Left cardiac atrium (tissue), 4 donors: ENCODE measurements at places on chromosomes 1 and 21. TPM values are rescaled to one million over a fixed set of nuclear protein-coding genes. Genes with fewer than 3 reads are reported as not detected.

GRCh38 chr1:159184201-159184600 lies 12.8 kb downstream of the CADM3 start:
- DNase-seq = no peak

DNA sequence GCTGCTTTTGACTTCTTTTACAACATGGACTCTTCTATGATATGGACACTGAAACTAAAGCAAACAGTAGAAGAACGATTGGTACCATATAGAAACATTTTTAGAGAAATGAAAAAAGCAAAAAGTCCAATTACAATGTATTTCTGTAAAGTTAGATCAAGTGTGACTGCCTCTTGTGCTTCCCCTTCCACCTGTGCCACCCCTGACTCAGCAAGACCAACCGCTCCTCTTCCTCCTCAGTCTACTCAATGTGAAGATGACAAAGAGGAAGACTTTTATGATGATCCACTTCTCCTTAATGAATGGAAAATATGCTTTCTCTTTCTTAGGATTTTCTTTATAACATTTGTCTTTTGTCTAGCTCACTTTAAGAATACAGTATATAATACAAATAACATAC lies 66.9 kb downstream of the PHTF1 start:
- no peak for DNase-seq

DNA sequence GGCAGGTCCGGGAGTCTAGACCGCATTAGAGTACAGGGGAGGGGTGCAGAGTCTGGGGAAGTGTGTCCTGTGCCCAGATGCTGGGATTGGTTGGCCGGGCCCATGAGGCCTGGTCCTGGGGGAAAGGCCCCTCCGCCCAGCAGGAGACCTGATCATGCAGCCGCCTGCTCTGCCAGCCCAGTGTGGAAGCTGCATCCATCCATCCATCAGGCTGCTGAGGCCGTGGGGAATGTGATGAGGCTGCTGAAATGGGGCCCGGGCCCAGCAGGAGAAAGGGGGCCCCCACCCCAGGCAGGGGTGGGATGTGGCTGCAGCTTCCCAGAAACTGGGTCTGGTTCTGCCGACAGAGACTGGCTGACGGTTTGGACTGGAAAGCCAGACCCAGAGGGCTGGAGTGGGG lies 37.2 kb downstream of the EPHA2 start:
- no peak for DNase-seq

DNA sequence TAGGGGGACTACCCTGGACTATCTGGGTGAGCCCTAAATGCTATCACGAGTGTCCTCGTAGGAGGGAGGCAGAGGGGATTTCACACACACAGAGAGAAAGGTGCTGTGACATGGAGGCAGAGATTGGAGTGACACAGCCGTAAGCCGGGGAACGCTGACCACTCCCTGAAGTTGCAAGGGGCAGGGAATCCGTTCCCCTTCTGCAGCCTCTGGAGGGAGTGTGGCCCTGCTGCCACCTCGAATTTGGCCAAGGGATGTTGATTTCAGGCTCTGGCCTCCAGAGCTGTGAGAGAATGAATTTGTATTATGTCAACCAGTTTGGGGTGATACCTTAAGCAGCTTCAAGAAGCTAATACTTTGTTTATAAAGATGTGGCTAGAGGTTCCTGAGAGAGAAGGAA lies 137.7 kb downstream of the ACTL8 start:
- DNase-seq = no peak

DNA sequence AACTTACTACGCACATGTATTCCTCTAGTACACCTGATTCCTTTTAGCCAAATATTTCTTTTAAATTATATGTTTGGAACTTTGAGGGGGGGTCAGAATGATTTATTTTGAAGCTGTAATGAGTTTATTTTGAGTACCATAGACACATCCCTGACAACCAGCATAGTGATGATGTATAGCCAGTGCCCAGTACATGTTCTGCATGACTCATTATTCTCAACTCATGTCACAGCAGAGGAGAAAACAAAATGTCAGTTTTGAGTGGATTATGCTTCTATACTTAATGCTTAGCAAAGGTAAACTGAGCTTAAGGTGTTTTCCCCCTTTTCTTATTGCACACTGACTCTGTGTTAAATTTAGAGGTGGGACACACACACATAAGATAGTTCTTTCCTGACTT lies 22.4 kb upstream of the LEPR start:
- no peak for DNase-seq

GRCh38 chr1:38037221-38037939 lies 9.2 kb downstream of the POU3F1 start:
- no peak for DNase-seq

Gene CYP4A11
- total RNA-seq = not detected

GRCh38 chr21:25809013-25809412 lies 74.2 kb downstream of the GABPA start:
- DNase-seq = no peak

DNA sequence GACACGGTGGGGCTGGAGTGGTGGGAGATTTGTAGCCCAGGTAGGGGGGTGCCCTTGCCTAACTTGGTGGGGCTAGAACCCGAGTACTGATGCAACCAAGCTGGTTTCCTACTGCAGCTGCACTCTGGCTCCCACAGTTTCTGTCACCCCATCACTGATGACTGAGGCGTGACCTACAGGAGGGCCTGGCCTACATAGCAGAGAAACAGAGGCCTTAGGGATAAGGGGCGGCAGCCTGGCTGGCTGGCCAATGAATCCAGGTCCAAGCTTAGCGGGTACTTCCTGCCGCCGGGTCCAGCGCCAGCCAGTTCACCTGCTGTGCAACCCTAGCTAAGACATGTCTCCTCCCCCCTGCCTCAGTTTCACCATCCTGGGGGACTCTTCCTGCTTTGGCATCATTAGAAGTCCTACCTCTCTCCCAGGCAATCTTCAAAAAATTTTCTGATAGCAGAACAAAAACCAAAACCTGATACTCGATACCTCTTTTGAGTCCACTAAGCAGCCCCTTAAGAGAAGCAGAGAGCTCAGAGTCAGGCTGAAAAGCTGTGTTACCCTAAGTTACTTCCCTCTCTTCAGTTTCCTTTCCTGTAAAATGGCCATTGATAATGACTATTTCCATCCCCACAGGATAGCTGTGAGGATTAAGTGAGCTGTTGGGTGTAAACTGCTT lies 27.3 kb upstream of the RNF19B start:
- DNase-seq = no peak

Gene RHOU
- total RNA-seq = 12.9 TPM

DNA sequence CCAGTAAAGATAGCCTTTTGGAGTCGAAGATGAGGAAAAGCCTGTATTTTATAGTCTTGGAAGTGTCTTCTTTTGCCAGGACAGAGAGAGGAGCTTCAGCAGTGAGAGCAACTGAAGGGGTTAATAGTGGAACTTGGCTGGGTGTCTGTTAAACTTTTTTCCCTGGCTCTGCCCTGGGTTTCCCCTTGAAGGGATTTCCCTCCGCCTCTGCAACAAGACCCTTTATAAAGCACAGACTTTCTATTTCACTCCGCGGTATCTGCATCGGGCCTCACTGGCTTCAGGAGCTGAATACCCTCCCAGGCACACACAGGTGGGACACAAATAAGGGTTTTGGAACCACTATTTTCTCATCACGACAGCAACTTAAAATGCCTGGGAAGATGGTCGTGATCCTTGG lies at the start of gene VCAM1:
TSS of gene VCAM1 (plus strand) at position 253 of the 400 bp plus-strand sequence. CDS start at position 372, 119 bp downstream.
- peak; percentile 27 for DNase-seq

DNA sequence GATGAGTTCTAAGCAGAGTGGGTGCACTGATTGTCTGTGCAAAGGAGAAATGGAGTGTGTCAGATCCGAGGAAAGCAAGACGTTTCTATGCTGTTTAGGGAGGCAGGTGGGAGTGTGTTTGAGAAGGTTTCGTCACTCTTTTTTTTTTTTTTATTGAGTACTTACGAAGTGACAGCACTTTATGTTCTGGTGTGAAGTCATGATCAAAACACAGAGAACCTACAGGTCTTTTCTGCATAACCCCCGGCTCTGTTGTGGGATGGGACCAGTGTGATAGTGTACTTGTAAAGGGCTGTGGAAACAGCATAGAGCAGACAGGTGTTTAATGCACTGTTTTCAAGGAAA lies 26.7 kb downstream of the MIA3 start:
- DNase-seq = no peak

GRCh38 chr1:26723013-26723991 lies 27.5 kb downstream of the ARID1A start:
- DNase-seq = peak; percentile 92

- DNase-seq = no peak
These were observed 36.8 kb downstream of the CASZ1 start for GRCh38 chr1:10759413-10760200.

Gene GOLT1A
- total RNA-seq = not detected

Gene FCRL2
- not detected for total RNA-seq

GRCh38 chr1:37764414-37764825 lies 500 bp downstream of the EPHA10 start:
- DNase-seq = peak; percentile 32

DNA sequence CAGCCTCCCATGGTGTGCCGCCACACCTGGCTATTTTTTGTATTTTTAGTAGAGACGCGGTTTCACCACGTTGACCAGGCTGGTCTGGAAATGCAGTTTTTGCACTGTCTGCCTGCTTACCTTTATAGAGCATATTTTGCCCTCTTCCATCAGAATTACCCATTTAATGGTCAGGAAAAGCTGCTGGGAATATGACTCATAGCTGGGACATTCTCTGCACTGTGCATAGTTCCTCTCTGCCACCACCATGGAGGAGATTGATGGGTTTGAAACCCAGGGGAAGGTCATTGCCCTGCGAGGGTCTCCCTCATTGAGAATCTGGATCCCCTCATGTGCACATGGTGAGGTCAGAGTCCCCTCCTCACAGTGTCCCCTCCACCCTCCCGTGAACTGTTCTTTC lies 32.1 kb downstream of the MX1 start:
- DNase-seq = no peak

DNA sequence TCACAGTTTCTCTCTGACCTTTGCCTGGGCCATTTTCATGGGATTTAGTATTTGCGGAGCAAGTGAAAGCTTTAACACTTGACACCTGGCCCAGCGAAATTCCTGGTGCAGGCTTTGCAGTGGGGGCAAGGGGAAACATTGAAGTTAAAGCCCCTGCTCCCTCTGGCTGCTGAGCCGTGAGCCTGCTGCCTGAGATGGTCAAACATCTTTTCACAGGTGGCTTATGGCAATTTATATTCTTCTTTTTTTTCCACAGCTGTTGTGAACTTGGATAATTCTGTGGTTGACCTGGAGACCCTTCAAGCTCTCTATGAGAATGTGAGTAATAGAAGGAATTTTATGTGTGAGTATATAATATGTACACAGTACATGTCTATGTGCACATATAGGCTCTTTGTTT lies 202.9 kb downstream of the FMN2 start:
- no peak for DNase-seq

- no peak for DNase-seq
These were observed at the start of gene KRTAP21-3 for GRCh38 chr21:30718239-30718909. TSS of gene KRTAP21-3 (minus strand) at chr21:30718777. CDS start at chr21:30718759, 18 bp downstream.

Gene RHBDL2
- not detected for total RNA-seq

Gene BARHL2
- total RNA-seq = not detected
